ENCODE measurements at places on chromosomes 7 and 10. TPM values are rescaled to one million over a fixed set of nuclear protein-coding genes. Genes with fewer than 3 reads are reported as not detected.

DNA sequence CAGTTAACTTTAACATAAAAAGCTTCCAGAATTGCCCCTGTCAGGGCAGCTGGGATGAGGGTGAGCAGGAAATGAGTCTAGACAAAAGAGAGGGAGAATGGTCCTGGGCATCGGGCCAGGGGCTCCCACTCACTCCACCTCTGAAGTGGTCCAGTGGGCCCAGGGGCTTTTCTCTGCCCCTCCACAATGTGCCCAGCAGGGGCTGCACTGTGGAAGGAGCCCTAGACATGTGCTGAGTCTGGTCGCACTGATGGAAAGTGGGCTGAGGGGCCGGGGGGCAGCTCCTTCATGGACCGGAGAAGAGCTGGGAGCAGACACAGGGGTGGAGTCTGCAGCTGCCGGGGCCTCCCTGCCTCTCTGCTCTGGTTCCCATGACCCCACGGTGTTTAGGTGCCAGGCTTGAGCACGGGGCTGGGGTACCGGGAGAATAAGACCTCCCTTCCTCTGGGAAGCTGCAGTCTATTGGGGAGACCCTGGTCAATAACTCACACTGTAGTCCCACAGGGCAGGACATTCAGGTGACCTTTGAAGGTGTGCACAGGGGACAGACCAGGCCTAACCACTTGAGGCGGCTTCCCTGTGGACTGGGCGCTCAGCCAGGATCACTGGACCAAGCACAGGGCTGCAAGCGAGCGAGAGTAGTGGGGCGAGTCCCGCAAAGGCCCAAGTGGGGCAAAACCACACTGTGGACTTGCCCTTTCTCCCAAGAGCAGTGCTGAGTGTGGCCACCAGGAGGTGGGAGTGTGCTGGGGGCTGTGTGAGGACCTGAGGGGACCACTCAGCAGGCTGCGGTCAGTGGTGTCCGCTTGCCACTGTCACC is 6.1 kb downstream of the ADCY1 start:
- DNase-seq, result no peak

DNA sequence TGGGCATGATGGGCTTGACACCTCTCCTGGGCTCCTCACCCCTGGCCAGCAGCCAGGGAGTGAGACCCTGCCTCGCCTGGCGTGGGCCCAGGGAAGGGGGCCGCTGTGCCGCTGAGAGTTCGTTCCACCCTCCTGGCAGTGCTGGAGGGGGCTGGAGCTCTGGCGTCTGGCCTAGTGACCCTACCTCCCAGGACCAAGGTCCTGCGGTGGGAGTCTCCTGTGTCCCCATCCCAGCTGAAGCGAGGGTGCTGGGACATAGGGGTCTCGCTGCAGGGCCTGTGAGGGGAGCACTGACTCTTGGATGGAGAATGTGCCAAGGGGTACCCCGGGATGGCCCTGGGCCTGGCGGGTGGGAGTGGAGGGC is 1.2 kb downstream of the GTF2IRD1 start:
- no peak for DNase-seq

DNA sequence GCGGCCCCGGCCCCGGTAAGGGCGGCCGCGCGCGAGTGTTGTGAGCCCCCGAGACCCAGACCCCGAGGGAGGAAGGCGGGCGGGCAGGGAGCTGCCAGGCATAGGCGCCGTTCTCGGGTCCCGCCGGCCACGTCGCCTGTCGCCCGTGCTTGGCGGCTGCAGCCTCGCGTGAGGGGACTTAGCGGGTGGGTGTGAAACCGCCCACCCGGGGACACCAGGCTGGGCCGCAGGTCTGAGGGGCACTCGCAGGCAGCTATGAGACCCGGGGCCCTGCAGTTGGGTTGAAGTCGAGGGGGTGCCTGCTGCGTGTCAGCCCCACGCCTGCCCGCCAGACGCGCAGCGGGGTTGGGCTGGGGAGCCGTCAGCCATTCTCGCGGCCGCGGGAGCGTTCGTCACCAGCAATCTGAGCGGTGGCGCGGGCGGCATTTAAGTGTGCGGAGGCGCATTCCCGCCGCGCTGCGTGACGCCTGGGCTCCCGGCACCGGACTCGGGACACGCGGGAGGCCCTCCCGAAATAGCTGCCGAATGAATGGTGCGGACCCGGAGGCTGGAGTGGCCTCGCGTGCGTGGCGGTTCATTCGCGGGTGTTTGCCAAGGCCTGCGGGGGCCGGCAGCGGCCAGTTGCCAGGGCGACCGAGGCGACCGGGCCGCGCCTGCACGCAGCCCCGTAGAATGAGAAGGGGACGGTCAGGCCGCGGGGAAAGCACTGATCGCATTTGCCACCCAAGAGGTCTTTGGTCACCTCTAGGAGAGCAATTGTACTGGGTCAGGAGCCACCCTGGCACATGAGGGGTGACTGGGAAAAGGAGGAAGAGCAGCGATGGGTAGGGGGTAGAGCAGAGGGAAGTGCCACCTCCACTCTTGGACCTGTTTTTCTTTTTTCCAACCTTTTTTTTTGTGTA is 750 bp downstream of the ZNF398 start:
- DNase-seq, result peak; percentile 58

OR2A12 gene
- not detected for total RNA-seq

CYP26C1 gene
- not detected for total RNA-seq

GRCh38 chr10:12777840-12778585 is 223.5 kb downstream of the CCDC3 start:
- DNase-seq, result no peak

DNA sequence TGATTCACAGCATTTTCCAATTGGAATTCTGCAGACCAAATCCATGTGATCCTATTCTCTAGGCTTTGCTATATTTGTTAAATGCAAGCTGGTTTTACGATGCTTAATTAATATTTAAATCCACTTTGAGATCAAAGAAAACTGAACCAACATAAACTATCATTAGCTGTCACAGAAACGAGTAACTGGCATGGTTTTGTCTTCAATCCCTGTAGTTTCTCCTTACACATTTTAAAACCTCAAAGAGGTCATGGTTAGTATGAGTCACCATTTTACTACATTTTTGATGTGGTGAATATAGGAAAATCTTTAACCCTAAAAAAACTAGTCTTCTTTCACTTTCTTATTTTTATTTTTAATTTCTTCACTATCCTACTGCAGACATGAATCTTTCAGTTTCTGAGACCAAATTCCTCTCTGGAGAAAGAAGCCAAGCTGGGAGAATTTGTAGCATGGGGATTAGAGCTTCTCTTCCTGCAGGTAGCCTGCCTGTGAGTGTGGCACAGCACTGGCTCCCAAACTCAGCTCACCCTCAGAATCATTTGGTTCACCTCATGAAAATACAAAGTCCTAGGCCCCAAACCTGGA is 8.7 kb upstream of the LIPM start:
- peak; percentile 67 for DNase-seq

LBX1 gene
- total RNA-seq, result not detected

GRCh38 chr10:68756246-68756645 is 35.2 kb downstream of the CCAR1 start:
- DNase-seq, result no peak

DNA sequence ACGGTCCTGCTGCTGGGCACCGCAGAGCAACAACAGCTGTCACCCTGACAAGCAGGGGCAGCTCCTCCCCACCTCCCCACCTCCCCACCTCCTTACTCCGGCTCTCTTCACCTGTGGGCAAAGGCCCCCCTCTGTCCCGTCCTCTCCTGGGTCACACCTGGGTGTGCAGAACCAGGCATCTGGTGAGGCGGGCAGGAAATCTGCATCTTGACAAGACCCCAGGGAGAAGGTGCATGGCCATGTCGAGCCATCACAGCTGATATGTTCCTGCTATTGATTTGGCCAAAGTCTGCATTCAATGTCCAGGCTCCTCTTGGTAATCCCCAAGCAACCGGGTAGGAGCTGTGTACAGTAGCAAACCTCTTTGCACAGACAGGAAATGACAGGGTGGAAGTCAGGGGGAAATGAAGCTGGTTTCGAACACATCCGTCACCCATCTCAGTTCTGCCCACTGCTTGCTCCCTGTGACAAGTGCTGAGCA is 554.2 kb downstream of the DNAJB6 start:
- no peak for DNase-seq

DNA sequence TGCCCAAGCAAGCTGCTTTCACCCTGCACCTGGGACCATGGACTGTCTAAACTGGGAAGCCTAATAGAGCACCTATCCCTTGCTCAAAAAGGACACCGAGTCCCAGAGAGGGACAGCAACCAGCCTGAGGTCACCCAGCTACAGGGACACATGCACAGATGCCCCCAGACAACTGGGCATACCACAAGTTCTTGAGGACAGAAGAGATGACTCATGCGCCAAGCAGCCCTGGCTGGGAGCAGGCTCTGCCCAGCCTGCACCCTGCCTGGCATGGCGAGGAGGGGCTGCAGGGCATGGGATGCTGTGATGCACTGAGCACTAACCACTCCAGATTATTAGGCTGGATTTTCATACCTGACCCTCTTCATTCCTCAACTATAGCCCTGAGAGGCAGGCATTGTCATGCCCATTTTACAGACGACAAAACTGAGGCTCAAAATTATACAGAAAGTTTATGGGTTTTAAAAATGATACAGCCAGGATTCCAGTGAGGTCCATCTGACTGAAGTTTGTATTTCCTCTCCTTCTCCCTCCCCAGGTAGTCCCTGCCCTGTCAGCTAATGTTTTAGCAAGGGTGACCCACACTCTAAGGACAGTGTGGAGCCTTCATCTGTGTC is 289.3 kb upstream of the ZMIZ1 start:
- DNase-seq, result no peak

PPP1R3A gene
- not detected for total RNA-seq

DNA sequence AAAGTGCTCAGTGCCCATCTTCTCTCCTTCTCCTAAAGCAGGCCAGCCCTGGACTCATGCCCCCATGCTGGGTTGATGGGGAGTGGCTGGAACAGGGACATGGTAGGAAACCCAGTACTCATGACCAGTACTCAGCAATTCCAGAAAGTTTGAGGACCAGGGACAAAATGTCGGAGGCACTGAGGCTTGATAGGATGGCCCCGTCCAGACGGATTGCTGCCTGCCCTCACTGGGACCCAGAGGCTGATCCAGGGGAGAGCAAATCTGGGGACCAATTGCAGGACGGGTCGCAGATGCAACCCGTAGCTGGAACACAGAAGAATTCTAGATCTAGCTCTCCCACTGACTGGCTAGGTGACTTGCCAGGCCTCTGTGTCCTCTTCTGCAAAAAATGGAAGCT is 5.1 kb downstream of the ZCCHC24 start:
- no peak for DNase-seq

LRMDA gene
- not detected for total RNA-seq

DNA sequence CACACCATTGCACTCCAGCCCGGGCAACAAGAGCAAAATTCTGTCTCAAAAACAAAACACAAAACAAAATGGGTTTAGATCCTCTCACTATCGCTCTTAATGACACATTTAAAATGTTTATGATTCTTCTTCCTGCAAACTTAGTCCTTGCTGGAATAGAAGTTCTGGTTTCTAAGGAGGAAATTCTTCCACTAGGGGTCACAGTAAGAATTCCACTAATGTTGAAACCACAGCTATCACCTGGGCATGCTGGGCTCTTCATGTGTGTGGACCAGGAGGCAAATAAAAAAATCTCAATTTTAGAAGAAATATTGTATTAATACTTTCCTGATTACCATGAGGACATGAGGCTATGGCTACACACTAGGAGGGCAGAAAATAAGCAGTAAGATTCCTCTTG is 915.8 kb downstream of the TYW1 start:
- no peak for DNase-seq

DNA sequence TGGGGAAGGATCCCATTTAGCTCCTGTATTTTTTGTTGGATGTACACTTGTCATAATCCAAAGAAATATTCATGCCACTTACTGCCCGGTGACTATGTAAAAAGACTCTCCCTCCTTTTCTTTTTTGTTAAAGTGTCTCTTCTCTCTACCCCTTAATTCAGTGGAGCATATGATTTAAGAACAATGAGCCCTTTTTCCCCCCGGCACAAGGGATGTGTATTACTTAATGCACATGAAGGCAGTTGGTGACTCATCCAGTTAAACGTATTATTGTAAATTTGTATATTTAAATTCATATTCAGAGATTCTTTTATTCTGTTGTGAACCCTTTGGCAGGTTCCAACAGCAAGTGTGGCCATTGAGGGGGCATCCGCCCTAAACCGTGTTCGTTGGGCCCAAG is 241.9 kb downstream of the SLC25A13 start:
- peak; percentile 4 for DNase-seq

VAX1 gene
- total RNA-seq, result not detected

LRIT1 gene
- total RNA-seq, result not detected

DNA sequence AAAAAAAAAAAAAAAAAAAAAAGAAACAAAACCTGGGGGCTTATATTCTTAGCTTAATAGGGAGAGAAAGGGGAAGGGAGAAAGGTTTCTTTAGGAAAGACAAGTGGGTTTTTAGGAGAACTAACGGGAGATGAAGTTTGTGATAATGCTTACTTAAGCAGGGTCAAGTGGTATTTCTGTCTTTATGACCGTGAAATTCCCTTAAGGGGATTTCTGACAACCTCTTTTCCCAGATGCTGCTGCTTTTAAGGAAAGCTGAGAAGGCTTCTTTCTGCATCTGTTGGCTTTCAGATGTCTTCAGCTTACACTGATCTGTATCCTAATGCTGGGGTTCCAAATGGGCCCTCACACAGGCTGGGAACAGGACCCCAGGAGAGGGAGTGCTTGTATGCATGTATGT is 42.6 kb downstream of the ADAMTS14 start:
- DNase-seq, result no peak

DNA sequence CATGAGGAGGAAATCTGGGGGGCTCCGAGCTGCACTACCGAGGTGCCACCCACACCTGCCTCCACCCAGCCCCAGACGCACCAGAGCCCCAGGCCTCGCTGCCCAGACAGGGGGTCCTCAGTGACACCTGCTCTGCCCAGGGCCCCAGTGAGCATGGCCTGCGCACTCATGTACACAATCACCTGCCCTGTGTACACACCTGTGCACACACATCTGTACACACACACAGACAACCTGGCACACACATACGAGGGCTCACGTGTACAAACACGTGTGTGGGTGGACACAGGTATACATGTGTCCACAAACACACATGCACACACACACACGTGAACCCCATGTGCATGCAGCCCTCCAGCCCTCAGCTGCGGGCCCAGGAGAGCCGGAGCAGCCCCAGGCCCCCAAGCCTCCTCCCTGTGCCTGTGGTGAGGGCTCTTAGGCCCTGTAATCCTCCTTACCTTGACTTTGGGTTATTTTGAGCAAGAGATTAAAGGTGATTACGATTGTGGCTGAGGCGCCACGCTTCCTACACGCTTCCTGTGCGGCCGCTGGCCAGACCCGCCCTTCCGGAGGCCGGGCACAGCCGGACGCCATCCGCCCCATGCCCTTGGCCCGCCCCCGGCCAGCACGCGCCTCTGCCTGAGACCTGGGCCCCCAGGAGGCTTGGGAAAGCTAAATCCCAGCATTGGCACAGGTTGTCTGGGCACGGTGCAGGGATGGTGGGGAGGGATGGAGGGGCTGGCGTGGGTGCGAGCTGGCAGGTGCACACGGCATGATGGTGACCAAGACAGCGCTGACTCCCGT is 71.9 kb downstream of the ELFN1 start:
- no peak for DNase-seq

TFR2 gene
- total RNA-seq, result 0.17 TPM

PPP1R9A gene
- total RNA-seq, result 0.29 TPM

GRCh38 chr10:49707585-49707984 is 28.1 kb downstream of the C10orf53 start:
- no peak for DNase-seq

GRCh38 chr7:1156782-1157535 is 3.0 kb downstream of the ZFAND2A start:
- no peak for DNase-seq

All from mammary epithelial cell (primary cell).